ENCODE measurements at places on chromosomes 7 and 10.

- DNase-seq: no peak
These were observed 145.7 kb downstream of the FGFR2 start for GRCh38 chr10:121452581-121452980.

GRCh38 chr10:52268790-52269189, 45.3 kb upstream of the DKK1 start:
- DNase-seq: no peak

GRCh38 chr7:121109145-121109544, 120.6 kb downstream of the CPED1 start:
- DNase-seq: no peak

DNA sequence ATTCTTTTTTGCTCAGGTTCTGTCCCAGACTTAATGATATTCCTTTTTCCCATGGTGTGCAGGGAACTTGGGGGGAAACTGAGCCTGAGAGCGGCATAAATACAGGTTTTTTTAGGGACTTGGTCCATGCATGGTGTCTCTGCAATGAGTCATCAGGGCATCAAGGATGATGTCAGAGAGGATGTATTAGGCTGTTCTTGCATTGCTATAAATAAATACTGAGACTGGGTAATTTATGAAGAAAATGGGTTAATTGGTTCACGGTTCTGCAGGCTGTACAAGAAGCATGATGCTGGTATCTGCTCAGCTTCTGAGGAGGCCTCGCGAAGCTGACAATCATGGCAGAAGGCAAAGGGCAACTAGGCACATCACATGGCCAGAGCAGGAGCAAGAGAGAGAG, 185.4 kb downstream of the RAB11FIP2 start:
- no peak for DNase-seq

- DNase-seq: peak; percentile 46
These were observed 46.0 kb downstream of the CDC123 start for GRCh38 chr10:12241810-12242529.

- no peak for DNase-seq
These were observed 55.3 kb downstream of the TCAF1 start for GRCh38 chr7:143846692-143847091.

GRCh38 chr7:4028221-4028620, 653.9 kb upstream of the FOXK1 start:
- DNase-seq: no peak

DNA sequence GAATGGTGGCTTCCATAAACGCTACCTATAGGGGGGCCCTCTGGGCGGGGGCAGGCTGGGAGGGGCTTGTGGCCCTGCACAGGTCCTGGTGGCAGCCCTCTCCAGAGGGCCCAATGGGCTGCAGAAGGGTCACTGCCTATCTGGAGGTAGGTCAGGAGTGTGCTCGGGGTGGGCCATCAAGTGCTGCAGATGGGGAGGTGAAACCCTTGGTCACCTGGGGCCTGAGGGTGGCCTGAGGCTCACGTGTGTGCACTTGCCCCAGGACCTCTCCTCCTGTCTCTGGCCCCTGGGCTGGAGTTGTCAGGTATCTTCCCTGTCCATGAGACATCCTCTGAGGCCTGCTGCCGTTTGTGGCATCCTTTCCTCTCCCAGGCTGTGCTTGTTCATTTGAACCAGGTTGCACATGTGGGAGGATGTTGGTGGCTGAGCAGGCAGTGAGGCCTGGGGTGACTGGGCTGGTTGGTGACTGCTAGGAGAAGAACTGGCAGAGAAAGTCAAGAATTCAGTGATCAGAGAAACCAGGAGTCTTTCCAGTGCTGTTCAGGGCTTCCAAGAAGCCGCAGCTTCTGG, 21.1 kb upstream of the SH2D4B start:
- no peak for DNase-seq

DNA sequence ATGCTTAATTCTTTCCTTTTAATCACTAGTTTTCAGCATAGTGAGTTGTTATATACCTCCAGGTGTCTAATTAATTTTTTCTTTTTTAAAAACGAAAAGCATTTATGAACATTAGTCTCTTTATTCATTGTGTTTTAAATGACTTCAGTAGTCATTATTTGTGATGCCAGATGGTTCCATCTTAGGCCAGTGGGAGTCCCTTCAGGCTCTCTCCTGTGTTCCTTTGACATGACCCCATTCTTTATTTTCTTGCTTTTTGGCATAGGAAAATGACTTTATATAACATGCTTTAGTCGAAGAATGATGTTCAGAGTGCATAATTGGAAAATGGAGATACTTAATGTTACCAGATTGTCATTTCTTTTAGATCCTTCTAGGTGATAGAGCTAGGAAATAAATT, 24.4 kb downstream of the MKLN1 start:
- no peak for DNase-seq

DNA sequence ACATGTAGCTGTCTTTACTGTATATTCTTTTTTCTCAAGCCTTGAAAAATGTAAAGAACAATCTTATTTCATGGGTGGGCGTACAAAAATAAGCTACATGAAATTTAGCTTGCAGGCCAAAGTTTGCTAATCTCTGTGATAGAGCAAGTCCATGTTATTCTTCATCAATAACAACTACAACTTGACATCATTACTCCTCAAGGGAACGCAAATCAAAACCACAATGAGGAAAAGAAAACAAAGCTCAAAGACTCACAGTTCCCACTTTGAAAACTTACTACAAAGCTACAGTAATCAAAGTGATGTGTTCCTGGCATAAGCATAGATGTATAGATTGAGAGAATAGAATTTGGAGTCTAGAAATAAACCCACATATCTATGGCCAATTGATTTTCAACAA, 62.5 kb downstream of the GNA12 start:
- DNase-seq: no peak

DNA sequence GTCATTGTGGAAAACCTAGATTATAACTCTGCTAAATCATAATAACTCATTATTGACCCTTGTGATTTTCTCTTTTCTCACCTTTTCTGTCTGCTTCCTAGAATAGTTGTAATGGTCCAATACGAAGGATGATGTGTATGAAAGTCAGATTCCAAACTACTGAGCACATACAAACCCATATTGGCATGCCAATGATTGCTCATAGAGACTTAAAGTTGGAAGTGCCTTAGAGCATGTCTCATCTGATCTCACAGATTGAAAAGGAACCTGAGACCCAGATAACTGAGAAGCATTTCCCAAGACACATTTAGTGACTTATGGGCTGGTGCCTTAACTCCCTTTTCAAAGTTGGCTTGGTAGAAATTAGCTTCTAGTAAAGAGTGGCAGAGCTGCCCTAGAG, 594.3 kb downstream of the REEP3 start:
- no peak for DNase-seq

GRCh38 chr10:56116684-56117083, 244.4 kb downstream of the ZWINT start:
- DNase-seq: no peak

DNA sequence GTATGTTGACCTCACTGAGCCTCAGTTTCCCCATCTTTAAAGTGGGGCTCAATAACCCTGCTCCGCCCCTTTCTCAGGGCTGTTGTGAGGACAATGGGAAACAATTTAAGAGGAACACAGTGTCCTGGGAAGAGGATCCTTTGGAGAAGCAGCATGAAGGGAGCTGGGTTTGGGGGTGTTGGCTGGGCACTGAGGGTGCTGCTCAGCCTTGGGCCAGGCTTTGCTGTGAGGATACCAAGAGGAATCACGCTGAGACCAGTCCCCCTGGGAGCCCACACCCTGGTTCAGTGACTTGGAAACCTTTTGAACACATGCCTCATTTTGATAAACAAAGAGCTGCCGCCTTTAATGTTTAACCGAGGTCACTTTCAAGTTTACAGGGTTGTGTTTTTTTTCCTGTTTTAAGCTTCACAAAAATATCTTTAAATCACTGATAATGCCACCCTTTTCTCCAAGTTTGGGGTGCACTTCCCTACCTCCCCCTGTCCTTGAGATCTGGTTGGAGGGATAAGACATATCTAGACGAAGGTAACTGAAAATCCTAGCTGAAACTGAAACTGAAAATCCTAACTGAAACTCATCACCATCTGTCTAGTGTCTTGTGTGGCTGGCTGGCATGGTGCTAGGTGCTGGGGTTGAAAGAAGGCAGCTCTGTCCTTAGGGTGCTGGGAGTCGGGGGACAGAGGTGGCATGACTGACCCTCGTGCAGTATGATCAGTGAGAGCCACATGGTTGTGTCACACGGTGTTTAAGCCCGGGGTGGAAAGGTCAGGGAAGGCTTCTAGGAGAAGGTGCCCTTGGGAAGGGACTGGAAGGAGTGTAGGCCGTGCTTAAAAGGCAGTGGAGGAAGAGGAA, 27.7 kb downstream of the ZNF775 start:
- DNase-seq: peak; percentile 75

DNA sequence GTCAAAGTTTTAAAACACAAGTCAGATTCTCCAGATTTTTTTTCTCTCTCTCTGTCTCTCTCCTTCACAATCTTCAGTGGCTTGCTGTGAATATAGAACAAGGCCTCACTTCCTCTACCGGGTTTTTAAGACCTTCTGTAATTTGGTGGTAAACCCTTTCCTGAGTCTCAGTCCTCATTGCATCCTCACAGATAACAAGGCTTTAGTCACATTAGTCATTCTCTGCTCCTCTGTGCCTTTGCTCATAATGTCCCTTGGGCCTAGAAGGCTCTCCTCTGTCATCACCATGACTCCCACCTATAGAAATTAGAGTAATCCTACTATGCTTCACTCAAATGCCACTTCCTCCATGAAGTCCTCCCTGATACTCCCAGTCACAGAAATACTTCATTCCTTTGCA, 172.7 kb upstream of the HPS1 start:
- DNase-seq: no peak

DNA sequence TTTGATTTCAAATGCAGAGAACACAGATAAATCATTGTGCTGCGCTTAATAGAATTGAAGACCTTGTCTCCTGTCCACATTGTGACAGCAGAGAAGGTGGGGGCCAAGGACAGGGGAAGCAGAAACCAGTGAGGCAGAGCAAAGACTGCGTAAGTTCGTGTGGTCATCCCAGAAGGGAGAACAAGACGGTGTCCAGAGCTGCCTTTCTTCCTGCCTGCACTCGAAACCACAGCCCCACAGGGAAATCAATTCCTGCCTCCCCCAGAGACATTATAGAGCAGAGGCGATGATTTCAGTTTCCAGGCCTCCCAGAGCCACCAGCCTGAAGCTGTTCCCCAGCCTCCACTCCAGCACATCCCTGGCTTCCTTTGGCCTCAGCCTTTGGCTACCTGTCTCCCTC, 39.7 kb upstream of the UCN3 start:
- no peak for DNase-seq

DNA sequence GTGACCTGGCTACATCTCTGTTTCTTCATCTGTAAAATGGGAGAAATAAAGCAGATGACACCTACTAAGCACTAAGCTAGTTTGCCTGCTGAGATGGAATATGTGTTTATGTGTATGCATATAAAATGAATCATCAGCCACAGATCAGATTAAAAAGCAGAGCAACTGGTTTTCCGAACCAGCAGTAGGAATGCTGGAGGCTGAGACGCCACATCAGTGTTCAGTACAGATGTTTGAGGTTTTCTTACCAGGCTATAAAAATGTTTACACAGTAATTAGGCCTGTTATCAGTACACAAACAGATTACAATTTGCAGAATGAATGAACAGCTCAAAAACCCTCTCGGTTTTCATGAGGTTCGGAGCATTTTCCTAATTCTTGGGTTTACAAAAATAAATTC, 85.8 kb downstream of the CALN1 start:
- DNase-seq: no peak

DNA sequence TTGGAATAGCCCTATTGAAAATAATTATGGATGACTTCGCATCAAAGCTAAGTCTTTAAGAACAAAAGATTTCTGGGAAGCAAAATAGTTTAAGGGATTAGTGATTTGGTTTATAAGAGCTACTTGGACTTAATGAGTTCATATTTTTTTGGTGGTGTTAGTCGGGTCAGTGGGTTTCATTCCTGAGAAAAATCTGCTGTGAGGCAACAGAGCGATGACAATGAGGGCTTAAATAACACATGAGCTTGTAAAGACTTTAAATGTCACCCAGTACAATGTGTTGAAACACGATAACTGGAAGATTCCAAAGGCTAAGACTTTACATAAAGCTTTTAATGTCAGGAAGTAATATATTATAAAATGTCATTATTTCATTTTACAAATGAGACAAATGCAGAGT, 178.8 kb downstream of the ARL4A start:
- no peak for DNase-seq

- no peak for DNase-seq
These were observed 13.8 kb downstream of the MRPL32 start for GRCh38 chr7:42945821-42946626.

DNA sequence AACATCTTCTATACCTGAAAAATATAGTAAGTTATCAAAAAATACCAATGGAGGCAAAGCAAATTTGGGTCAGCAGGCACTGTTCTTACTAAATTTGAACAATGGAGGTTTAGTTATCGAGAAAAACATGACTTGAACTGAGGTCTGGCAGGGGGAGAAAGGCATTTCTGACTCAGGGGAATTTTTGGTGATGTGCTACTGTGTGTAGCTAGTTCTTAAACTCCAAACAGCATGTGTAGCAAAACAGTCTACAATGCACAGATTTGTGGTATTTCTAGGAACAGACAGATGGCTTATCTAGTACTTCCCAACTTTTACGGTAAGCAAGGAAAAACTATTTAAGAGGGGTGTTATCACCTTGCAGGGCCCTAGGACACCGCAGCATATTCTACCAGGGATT, 311.6 kb upstream of the LRRN3 start:
- peak; percentile 10 for DNase-seq

DNA sequence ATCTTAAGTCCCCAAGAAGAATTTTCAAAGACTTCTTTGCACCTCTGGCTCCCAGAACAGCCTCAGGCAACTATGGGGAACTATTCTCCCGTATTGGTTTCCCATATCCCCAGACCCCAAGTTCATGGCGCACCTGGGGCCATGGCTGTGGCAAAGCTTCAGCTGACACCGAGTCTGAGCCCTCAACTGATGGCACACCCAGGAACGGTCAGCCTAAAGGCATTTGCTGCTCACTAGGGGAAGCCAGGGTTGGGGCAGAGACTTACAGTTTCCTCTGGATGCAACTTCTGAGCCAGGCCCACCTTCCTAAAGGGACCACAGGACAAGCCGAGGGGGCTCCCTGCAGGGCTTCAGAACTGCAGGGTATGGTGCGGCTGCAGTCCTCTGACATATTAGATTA, 13.7 kb upstream of the CPA1 start:
- no peak for DNase-seq

DNA sequence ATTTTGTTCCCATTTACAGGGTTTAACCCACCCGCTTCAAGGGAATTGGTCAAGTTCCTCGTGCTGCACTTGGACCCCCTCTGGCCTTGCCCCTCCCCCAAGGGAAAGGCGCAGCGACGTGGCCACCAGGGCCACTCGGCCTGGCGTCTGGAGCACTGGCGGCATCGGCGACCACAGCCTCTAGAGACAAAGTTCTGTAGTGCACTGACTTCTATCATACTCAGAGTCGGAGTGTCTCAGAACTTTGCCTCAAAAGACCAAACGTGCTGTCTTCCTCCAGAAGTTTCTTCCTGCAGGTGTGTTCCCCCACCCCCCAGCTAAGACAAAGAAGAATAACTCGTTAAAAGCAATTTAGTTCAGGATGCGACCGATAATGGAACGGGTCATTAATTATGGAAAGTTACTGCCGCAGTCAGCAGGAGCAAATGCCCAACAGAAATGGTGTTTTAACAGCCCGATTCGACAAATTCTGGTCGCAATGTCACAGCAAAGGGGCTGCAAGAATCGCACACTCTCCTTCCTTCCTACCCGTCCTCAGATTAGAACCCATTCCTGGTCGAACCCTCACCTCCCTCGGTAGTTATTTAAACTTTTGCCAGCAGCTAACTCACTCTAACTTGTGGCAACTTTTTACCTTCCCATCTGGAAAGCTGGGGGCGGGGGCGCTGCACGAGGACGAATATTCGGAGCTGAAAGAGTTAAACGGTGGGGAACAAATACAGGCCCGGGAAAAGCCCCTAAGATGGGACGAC, 202.1 kb upstream of the NFE2L3 start:
- DNase-seq: no peak
